ENCODE measurements at places on chromosomes 5 and 9.

- DNase-seq, result no peak
Observed at GRCh38 chr9:124209279-124209678, 48.5 kb upstream of the NEK6 start.

- DNase-seq, result no peak
Observed at GRCh38 chr5:19660679-19661078, 327.3 kb downstream of the CDH18 start.

- DNase-seq, result no peak
Observed at GRCh38 chr9:121650217-121651007, 1.0 kb upstream of the DAB2IP start.

GRCh38 chr5:75364571-75365280, 27.7 kb downstream of the HMGCR start:
- no peak for DNase-seq

GRCh38 chr5:132008163-132008473, 3.3 kb downstream of the ACSL6 start:
- no peak for DNase-seq

DNA sequence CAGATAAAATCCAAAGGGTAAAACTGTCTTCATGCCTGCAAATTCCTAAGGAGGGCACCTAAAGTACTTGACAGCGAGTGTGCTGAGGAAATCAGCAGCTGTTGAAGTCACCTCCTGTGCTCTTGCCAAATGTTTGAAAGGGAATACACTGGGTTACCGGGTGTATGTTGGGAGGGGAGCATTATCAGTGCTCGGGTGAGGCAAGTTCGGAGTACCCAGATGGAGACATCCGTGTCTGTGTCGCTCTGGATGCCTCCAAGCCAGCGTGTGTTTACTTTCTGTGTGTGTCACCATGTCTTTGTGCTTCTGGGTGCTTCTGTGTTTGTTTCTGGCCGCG, 727 bp upstream of the ADRB2 start:
- no peak for DNase-seq

Measured in memory B cell (primary cell).